ENCODE measurements at places on chromosomes 3 and 15.

- DNase-seq = no peak
These were observed 138.8 kb downstream of the LRRK1 start for GRCh38 chr15:101057841-101058407.

GRCh38 chr3:129505341-129505740 is 23.1 kb upstream of the RHO start:
- DNase-seq = no peak

- DNase-seq = no peak
These were observed 178.0 kb downstream of the PCCB start for GRCh38 chr3:136428167-136428566.

- peak; percentile 16 for DNase-seq
These were observed 68.4 kb downstream of the HES1 start for GRCh38 chr3:194204042-194204987.

GRCh38 chr3:32699429-32699828 is 14.4 kb downstream of the CNOT10 start:
- no peak for DNase-seq

DNA sequence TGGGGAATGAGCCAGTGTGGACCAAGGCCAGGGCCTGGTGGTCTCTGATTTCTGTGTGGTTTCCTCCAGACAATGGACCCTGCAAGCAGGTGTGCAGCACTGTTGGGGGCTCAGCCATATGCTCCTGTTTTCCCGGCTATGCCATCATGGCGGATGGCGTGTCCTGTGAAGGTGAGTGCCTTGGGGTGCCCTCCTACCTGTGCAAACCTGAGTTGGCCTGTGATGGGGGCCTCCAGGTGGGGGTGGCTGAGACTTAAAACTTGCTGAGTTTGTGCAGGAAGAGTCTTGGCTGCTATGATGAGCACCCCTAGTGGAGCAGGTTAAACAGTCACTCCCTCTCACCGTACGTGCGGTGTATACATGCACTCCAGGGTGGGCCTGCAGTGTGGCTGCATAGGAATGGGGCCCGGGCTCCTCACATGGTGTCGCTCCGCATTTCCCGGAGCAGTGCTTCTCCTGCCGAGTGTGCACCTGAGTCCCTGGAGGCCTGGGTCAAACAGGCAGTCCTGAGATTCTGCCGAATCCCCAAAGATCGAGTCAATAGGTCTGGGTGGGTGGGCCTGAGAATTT is 70.8 kb downstream of the FBLN2 start:
- no peak for DNase-seq

DNA sequence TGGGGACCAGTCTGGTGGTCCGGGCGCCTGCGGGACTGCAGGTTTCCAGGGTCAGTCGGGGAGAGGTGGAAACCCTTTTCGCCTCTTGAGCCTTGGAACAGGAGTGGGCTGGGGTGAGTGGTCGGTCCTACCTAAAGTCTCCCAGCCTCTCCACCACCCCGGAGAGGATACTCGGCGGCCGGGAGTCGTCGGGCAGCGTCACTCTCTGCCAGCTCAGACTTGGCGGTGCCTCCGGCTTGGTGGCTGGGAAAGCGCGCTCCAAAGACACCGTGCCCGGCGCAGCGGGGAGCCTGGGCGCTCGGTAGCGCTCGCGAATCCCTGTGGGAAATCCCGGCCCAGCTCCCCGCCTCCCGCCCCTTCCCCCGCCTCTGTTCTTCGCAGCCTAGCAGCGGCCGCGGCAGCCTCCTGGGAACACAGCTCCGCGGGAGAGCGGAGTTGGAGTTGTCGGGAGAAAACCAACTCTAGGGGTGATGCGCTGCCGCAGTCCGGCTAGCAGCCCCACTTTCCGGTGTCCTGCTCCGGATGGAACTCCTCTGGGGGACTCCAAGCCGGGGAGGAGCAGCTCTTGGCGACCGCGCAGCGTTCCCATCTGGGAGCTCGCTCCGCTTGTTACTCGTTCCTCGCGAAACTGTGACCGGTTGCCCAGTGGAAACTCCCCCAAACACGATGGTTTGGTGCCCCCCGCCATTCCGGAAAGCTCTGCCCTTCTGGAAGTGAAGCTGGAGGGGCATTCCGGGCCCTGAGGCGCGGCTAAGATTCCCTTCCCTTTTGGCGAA is 1.4 kb downstream of the EPHB1 start:
- no peak for DNase-seq

DNA sequence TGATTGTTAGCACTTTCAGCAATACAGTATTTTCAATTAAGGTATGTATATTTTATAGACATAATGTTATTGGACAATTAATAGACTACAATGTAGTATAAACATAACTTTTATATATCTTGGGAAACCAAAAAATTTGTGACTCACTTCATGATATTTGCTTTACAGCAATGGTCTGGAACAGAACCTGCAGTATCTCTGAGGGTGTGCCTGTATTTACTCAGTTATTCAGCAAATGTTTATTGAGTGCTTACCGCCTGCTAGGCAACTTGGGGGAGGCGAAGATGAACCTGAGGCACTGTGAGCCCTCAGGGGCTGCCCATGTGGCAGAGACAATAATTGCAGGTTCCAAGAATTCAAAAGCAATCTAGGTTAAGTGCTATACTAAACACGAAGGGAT is 144.8 kb downstream of the GABRB3 start:
- DNase-seq = no peak

- DNase-seq = no peak
These were observed 9.8 kb downstream of the ANKRD28 start for GRCh38 chr3:15787941-15788340.

- DNase-seq = no peak
These were observed 7.9 kb upstream of the SCN5A start for GRCh38 chr3:38657369-38657768.

- no peak for DNase-seq
These were observed 47.9 kb upstream of the FURIN start for GRCh38 chr15:90820481-90820880.

DNA sequence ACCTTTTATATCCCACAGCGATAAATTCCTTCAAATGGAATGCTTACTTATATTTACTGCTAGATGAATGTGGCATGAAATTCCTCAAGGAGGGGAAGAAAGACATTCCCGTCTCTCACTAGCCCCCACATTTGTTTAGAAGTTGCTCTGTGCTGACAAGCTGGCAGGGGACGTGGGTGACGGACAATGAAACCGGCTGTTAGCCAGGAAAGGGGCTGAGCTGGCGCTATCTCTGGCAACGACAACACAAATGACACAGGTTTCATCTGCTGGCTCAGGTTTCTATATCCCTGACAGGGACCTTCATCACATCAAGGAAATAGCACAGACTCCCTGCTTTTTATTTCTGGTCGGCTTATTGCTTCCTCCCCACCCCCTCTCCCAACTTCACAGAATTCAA is 15.8 kb downstream of the RUVBL1 start:
- no peak for DNase-seq

DNA sequence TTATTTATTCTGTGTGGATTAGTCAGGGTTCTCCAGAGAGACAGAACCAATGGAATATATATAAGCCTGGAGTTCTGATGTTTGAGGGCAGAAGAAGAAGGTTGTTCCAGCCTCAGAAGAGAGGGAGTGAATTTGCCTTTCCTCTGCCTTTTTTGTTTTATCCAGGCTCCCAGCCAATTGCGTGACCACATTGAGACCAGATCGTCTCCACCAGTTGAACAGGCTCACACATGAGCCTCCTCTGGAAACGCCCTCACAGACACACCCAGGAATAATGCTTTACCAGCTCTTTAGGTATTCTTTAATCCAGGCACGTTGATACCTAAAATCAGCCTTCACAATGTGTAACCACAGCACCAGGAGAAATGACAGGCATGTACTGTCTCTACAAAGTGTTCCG is 923.1 kb downstream of the TBL1XR1 start:
- no peak for DNase-seq

GRCh38 chr3:73049319-73049718 is 12.1 kb upstream of the EBLN2 start:
- DNase-seq = no peak

DNA sequence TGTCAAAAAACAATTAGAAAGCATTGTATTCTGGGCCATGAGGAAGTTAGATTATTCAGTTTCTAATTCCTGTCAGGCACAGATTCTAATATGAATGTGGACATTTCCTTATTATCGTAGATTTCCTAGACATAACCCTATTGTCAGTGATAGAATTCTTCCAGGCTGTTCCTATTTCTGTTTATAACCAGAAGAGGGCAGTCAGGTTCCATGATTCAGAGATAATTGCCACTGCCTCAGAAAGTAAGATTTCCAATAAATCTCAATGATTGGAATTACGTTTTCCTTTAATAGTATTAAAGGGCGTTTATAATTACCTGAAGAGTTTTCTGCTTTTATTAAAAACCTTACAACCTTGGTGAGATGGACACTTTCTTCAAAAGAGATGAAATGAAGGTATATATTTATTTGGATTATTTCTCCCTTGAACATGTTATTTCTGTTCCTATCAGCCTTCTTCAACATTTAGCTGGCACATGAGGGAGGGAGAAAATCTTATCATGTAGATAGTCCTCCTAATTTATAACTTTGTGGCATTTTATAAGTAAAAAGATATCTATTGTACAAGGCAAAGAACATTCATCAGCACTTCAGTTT is 439.2 kb downstream of the MCTP2 start:
- DNase-seq = no peak

DNA sequence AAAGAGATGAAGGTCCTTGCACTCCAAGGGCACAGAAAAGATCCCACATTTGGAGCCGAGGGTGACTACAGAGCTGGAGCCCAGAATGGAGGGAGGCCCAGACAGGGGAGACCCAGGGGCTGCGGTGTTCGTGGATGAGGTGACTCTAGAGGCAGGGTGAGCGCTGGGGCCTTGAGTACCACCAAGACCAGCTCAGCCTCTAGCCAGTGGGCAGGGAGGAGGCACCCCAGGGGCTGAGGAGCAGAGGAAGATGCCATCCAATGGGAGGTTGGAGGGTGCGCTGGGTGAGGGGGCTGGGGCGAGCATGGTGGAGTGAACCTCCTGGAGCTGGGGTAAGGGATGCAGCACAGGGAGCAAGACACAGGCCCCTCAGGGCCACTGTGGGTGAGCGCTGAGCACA is 13.3 kb downstream of the RRP9 start:
- DNase-seq = no peak

DNA sequence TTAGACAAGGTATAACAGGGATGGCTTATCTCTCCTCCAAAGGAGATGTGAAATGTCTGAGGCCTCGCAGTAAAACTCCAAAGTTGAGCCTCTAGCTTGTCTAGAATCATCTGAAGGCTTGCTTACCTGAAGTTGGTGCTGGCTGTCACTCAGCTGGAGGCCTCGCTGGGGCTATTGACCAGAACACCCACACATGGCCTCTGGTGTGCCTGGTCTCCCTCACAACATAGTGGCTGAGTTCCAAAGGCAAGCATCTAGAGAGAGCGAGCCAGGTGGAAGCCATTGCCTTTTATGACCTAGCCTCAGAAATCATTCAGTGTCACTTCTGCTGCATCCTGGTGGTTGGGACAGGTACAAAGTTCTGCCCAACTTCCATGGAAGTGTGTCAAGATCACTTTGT is 17.4 kb upstream of the RNU6-1 start:
- no peak for DNase-seq

GRCh38 chr15:70715840-70716485 is 47.4 kb downstream of the UACA start:
- DNase-seq = no peak

DNA sequence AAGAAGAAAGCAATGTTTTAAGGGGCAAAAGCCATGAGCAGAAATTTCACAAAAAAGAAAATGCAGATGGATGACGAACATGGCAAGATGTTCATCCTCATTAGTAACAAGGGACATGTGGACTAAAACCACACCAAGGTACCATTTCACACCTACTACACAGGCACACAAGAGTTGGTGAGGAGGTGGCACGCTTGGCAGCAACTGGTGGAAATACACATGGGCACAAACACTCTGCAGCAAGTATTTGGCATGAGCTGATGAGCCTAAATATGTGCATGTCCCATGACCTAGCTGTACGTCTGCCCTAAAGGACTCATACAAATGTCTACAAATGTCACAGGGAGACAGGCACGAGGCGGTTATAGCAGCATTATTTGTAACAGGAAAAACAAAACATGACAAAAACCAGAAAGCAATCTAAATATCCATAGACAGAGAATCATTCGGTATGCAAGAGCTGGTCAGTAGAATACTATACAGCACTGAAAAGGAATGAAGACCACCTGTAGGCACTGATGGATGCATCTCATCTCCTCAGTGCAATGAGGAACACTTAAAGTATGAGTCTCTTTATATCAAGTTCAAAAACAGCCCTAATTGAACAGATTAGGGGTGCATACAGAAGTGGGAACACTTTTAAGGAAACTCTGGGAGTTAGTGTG is 11.5 kb upstream of the FBLN2 start:
- DNase-seq = no peak

DNA sequence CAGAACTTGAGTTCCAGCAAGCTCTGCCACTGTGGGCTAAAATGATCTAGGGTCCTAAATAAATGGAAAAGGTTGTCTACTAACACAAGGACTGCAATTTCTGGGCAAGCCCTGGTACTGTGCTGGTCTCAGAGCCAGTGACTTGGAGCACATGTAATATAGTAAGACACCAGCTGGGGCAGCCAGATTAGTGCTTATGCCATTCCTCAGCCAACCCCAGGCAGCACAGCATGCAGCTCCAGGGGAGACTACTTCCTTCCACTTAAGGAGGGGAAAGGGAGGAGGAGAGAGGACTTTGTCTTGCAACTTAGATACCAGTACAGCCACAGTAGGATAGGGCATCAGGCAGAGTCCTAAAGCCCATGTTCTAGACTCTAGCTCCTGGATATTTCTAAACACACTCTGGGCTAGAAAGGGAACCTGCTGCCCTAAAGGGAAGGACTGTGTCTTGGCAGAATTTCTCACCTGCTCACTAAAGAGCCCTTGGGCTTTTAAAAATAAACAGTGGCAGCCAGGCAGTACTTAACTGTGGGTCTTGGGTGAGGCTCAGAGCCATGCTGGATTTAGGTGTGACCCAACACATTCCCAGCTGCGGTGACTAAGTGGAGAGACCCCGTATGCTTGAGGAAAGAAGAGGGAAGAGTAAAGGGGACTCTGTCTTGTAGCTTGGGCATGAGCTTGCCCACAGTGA is 223.7 kb upstream of the BCHE start:
- DNase-seq = no peak

DNA sequence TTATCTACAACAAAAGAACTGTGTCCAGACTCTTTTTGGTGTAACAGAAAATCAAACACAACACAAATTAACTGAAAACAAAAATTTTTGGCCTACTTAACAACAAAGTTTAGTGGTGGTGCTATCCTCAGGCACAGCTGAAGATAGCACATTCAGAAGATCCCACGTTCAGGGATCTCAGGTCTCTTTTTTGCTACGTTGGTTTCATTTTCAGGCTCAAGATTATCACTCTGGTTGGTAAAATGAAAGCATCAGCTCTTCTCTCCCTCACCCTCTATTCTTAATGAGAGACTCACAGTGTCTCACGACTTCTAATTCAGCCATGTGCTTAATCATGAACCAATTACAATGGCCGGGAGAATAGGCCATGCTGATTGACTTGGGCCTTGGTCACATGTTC is 146.9 kb upstream of the PTPRG start:
- DNase-seq = no peak

DNA sequence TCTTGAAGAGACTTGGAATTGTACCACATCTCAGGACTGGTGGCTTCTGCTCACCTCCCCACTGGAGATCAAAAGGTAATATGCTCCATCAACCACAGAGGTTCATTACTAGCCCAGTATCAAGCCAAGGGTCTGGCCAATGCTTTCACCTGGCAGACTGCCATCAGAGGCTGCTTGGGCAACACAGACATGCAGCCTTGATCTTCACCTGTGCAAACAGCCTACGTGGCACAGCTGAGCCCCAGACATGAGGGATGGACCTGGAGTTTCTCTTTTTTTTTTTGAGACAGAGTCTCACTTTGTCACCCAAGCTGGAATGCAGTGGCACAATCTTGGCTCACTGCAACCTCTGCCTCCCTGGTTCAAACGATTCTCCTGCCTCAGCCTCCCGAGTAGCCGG is 105.6 kb upstream of the HES1 start:
- DNase-seq = no peak

GRCh38 chr3:153060346-153060745 is 101.7 kb upstream of the RAP2B start:
- DNase-seq = no peak
